ENCODE measurements at places on chromosomes 5 and 9.

DNA sequence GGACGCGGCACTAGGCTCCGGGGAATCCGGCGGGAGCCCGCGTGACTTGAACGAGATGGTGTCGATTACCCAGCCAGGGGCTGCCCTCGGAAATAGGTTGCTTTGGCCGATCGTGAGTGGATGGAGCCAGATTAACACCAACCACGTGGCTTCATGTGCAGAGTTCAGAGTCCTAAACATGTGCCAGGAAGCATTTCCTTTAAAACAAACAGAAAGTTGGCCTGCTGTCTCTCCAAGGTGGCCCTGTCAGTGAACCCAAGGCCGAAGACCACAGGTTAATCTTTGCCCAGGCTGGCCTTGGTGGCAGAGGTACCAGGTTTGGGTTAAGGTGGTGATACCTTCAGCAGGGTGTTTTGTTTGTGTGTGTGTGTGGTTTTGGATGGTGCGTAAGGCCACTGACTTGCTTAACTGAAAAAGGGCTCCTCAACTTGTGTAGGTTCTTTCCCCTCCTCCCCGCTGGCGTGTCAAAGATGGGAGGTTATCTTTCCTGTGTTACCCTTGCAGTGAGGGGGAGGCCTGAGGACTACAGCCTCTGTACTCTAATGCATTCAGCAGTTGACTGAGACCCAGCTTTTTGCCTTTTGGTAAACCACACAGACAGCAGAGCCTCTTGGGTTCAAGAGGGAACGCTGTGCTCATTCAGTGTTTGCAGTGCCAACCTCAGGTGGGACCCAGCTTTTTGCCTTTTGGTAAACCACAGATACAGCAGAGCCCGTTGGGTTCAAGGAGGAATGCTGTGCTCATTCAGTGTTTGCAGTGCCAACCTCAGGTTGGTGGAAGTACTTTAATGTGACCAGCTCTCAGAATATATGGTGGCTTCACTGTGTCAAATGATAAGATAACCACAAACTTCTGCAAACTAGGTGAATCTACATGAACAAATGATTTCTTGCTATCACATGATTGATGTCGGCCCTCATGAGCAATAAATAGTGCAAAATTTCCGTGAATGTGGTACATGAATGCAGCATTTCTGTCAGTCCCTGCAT lies 1.4 kb downstream of the IQGAP2 start:
- peak; percentile 88 for DNase-seq

DNA sequence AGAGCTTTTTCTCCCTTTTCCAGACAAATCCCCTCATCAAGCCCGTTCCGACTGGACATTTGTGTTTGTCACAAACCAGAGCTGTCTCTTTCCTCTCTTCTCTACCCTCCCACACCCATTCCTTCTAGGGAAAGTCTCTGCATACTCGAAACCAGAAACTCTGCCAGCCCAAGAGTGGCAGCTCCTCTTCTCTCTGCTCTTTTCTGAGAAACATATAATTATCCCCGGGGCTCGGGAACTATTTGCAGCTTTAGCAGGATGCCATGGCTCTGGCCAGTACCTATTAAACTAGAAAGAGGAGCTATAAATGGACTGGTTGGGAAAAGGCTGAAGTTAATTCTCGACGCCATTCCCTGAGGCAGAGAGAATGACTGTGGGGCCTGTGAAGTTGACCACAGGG lies 82.6 kb downstream of the SH3PXD2B start:
- no peak for DNase-seq

DNA sequence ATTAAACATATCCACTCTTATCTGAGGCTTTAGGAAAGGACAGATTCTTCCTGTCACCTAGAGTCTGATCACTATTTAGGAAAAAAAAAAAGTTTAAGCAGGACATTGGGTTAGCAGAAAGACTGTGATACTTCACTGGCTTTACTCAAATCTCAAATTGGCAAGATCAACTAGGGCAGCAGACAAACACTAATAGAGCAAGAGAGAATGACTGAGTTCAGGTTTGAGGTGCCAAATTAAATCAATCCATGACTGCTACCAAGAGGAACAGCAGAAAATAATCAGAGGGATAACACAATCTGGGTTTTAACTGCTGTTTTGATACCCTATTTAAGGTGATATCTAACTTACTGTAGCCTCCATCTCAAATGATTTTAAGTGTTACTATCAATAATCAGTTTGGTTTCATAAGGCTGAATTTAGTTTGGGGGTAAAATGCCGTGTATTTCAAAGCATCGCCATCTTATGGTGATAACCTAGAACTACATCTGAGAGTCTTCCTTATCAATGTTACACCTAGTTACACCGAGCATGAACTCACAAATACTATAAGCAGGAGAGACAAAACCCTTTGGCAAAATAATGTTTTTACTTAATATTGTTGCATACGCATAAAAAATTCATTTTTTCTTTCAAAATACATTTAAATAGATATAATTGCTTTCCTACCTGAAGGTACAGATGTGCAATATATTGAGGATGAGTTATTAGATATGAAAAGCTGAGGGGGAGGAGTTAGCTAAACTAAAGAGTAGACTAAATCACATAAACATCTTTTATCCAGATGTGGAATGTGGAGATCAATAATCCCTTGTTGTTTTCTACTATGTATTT lies 286.4 kb upstream of the CDH12 start:
- DNase-seq: peak; percentile 16

DNA sequence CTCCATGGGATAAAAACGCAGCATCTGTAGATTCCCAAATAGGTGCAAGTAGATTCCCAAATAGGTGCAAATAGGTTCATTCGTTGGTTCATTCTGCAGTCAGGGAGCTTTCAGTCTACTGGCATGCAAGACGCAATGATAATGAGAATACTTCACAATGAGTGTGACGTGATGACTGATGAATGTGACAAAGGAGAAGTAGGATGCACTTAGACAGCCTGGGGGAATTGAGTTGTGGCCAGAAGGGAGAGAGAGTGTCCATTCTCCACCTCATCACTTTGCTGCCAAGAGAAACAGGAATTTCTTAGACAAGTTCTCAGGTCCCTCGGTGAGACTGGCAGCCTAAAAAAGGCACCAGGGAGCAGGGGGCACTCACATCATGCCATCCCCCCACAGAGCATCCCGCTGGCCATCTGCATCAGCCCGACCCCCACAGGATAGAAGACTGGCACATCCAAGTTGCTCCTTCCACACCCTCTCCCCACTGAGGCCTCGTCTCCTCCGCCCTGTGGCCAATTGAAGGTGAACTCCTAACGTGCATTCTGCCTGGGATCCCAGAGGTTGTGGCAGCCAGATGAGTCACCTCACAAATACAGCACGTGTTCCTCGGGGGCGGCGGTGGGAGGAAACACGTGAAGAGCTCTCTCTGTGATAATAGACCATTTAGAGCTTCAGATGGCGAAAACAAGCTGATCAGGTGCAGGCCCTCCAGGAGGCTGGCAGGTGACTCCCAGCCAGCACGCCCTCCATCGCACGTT lies 19.9 kb upstream of the KCNIP1 start:
- DNase-seq: no peak

- DNase-seq: no peak
Observed at GRCh38 chr9:36991516-36992134, 42.4 kb downstream of the PAX5 start.

- DNase-seq: no peak
Observed at GRCh38 chr5:43141211-43141610, 20.5 kb downstream of the ZNF131 start.

GRCh38 chr9:92242260-92243136 lies 51.0 kb downstream of the IARS1 start:
- DNase-seq: peak; percentile 36

DNA sequence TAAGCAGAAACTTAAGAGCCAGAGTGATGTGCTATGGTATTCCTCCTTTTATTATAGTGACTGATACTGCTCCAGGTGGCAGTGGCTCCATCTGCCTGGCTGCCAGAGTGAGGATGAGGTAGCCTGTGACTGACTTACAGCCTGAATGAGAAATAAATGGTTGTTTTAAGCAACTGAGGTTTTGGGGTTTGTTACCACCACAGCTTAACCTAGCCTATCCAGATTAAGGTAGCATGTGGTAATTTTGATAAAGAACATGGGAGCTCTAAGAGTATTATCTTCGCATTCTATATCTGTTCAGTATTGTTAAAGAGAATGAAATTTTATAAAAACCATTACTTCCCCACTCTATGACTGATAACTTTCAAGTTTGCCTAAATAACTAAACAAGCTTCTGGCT lies 39.0 kb downstream of the GOLPH3 start:
- DNase-seq: no peak

GRCh38 chr5:146623009-146623408 lies 107.0 kb upstream of the GPR151 start:
- no peak for DNase-seq

DNA sequence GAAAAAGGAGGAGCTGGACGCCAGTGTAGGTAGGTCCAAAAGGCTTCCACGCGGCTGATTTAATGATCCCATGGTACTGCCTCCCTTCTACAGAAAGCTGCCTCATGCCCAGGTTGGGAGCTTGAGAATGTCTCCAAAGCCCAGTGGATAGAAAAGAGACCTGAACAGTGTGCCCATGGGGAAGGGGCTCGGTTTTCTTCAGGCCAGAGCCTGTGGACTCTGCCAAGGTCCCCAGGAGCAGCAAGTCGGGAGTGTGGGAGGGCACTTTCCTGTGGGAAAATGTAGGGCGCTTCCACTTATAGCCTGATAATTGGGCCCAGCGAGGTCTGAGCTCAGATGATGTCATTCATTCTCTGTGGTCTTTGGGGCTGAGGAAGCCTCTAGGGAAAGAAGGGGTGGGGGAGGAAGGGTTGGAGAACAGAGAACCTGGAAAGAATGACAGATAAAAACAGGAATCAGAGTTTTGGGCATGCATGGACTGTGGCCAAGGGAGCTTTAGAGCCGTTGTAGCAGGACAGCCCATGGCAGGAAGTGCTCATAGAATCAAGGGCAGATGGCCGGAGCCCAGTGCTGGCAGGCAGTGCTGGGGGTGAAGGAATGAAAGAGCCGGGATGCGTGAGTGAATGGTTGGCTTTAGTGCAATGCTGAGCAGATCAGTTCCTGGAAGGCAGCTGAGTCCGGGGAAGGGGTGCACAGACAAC lies 42.5 kb upstream of the SH3PXD2B start:
- no peak for DNase-seq

GRCh38 chr5:171848006-171848405 lies 62.4 kb downstream of the SMIM23 start:
- no peak for DNase-seq

DNA sequence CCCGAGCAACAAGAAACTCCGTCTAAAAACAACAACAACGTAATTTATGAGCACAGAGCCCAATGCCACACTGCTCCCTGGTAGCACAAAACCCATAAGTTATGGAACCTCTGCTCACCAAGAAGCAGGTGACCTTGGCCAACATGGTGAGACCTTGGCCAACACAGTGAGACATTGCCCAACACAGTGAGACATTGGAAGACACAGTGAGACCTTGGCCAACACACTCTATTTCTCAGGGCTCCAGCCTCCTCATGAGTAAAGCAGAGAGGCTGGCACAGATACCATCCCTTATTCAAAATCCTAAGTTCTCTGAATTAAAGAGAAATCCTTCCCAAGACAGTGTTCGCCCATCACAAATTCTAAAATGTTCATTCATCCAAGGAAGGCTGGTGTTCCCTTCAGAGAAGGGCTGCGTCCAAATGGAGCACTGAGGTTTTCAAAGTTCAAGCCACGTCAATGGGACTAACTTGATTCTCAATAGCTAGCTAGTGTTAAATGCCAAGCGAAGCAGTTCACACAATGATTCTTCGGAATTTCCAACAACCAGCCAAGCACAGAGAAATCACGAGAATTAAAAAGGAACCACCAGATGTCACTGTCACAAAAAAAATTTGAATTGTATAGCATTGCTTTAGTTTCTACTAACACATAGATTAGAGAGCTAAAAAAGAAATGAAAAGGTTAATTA lies 29.5 kb downstream of the TTC39B start:
- DNase-seq: peak; percentile 61

- no peak for DNase-seq
Observed at GRCh38 chr5:55731848-55732247, 6.0 kb upstream of the DDX4 start.

GRCh38 chr5:177455036-177455660 lies 8.5 kb downstream of the PRR7 start:
- peak; percentile 95 for DNase-seq

GRCh38 chr5:127011153-127011552 lies 19.2 kb downstream of the MARCHF3 start:
- DNase-seq: no peak

- no peak for DNase-seq
Observed at GRCh38 chr5:82622205-82622604, 344.1 kb upstream of the RPS23 start.

DNA sequence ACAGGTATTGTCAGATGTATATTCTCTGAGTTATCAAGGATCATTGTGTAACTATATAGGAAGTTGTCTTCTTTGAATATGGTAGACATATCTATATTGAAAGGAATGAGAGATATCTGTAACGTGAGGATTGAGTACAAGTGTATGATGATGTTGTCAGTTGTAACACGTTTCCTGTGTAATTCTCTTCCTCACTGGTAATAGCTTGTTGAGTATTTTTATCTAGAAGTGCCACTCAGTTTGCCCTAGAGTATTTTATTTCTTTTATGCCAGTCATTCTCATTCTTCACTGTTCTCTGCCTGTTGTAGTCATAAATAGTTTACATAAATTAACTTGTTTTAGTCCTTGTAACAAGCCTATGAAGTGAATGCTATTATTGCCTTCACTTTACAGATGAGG lies 172.1 kb downstream of the BAAT start:
- DNase-seq: no peak

DNA sequence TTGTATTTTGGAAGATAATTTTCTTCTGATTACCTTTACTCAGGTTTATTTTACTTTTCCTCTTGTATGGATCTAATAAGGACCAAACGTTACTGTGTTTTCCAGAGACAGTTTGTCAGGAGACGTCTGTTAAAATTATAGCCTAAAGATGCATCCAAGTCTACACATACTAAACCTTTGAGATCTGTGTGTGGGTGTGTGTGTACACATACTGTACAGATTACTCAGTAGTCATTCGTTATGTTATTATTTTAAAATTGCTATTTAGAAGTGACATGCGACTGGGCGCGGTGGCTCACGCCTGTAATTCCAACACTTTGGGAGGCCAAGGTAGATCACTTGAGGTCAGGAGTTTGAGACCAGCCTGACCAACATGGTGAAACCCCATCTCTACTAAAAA lies 51.6 kb upstream of the CNTLN start:
- DNase-seq: no peak

DNA sequence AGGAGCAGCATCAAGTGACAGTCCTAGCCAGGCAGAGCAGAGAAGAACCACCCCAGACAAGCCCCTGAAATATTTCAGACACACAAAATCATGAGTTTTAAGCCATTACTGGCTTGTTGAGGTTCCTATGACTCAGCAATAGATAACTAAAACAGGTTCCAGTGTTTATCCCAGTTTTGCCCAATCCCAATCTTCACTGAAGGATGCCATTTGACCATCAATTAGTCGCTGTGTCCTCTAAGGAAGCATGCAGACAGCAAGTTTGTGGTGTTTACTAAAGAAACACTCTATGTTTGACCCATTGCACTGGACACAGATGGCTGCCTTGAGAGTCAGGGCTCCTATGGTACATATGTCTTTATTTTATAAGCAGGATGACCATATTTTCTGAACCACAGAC lies 186.7 kb downstream of the SYK start:
- DNase-seq: no peak

GRCh38 chr5:100790170-100790665 lies 112.9 kb downstream of the ST8SIA4 start:
- DNase-seq: peak; percentile 11

GRCh38 chr9:21964925-21965385 lies 29.2 kb downstream of the CDKN2A start:
- peak; percentile 11 for DNase-seq

GRCh38 chr9:113612828-113613227 lies 149.3 kb downstream of the RGS3 start:
- no peak for DNase-seq

GRCh38 chr5:125452991-125453390 lies 706.6 kb upstream of the ZNF608 start:
- no peak for DNase-seq

GRCh38 chr5:56615361-56616153 lies 199.8 kb upstream of the MAP3K1 start:
- no peak for DNase-seq

Data from small intestine (tissue), 16 donors.